ENCODE measurements at places on chromosomes 3 and 15.

DNA sequence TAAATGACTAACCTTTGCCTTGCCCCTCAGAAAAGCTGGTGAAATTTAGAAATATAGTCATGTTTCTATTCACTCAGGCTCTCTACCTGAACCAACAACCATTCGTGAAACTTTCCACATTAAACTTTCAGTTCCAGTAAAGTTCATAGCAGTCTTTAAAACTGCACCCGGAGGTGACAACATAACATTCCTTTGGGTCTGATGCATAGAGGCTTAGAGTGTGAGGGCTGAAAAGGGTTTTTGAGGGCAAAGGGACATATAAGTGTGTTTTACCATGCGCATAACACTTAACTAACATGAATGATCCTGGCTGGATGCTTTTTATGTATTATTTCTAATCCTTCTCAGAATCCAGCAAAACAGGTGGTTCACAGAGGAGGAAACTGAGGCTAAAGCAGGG is 471.7 kb upstream of the MCTP2 start:
- no peak for DNase-seq

GRCh38 chr3:120536642-120537041 is 59.5 kb upstream of the NDUFB4 start:
- DNase-seq: no peak

DNA sequence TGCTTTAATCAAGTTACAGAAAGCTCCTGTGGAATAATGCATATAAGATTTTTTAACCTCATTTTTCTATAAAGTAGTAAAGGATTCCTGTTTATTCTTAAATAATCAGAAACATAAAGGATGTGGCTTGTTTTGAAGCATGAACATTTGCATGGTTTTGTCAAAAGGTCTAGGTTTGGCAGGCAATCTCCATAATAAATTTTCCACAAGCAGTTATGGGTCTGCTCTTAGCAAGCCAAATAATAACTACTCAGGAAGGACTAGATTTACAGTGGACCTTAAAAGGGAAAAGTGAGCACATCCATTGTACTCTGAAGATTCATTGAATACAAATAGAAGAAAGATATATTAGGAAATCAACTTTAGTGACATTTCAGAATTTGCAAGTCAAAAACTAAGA is 407.3 kb upstream of the CBLB start:
- no peak for DNase-seq

GRCh38 chr3:10440684-10441083 is 64.7 kb downstream of the ATP2B2 start:
- DNase-seq: no peak

- no peak for DNase-seq
Measured at GRCh38 chr3:14413381-14414071, 11.1 kb downstream of the SLC6A6 start.

DNA sequence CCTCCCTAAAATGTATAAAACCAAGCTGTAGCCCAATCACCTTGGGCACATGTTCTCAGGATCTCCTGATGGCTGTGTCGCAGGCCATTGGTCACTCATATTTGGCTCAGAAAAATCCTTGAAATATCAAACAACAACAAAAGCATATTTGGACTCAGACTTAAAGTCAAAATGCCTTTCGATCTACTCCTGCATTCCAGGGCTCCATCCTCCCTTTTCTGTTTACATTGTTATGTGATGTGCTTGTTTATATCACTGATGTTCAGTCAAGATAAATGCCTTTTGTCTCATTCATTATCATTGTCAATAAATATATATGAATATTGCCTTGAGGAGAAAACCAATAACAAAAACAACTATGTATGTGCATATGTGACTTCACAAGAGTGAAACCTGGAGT is 31.7 kb downstream of the HGD start:
- no peak for DNase-seq

GRCh38 chr3:71703797-71704196 is 21.4 kb downstream of the EIF4E3 start:
- no peak for DNase-seq

DNA sequence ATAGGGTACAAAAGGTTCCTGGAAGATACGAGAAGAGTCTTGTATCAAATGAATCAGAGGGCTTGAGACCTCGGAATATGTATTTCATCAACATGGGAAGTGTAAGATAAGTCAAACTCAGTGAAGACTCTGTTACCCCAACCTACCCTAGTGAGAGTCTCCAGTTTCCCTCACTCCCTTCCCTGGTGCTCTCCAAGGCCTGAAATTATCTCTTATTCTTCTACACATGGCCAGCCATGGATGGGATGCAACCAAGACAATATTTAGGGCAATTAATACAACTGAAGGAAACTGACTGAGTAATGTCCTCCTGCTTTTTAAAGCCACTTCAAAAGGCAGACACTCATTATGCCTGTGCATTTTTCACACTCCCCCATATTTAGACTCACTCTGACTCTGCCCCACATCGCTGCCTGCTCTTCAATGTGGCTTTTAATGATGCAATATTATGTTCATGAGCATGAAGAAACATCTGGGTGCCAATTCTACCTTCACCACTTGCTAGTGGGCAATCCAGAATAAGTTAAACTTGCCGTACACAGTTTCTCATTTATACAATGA is 137.1 kb upstream of the THBS1 start:
- no peak for DNase-seq

DNA sequence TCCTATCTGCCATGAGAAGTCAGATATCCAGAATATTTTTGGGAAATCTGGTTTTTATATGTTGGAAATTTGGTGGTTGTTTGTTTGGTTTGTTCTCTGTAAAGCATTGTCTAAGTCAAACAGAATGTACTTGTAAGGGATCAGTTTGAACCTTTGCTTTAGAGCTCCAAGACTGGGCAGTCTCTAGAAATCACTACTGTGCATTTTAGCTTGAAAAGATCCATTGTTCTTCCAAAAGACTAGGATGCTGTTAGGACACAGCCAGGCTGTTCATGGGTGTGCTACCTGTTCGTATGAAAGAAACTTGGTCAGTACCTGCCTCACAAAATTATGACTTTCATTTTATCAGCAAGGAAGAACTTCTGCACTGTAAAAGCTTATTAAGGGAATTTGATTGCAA is 182.6 kb downstream of the WDR72 start:
- no peak for DNase-seq

- no peak for DNase-seq
Measured at GRCh38 chr3:187944390-187945179, 199.3 kb upstream of the BCL6 start.

- DNase-seq: no peak
Measured at GRCh38 chr3:33420966-33421365, 19.2 kb downstream of the UBP1 start.

- DNase-seq: no peak
Measured at GRCh38 chr15:95091444-95091843, 860.1 kb downstream of the MCTP2 start.

DNA sequence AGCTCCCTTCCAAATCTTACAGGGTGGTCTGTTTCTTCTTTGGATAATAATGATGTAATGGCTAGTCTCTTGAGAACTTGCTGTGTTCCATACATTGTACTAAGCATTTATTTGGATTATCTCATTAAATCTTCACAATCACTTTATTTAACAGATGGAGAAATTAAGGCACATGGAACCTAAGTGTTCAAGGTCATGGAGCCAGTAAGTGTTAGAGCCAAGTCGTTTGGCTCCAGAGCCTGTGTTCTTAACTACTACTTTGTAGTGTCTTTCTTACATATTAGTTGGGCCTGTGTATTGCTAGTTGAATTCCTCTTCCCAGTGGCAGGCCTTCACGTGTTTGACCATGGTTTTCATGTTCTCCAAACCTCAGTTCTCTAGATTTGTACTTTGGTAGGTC is 177.8 kb downstream of the ATG7 start:
- no peak for DNase-seq

DNA sequence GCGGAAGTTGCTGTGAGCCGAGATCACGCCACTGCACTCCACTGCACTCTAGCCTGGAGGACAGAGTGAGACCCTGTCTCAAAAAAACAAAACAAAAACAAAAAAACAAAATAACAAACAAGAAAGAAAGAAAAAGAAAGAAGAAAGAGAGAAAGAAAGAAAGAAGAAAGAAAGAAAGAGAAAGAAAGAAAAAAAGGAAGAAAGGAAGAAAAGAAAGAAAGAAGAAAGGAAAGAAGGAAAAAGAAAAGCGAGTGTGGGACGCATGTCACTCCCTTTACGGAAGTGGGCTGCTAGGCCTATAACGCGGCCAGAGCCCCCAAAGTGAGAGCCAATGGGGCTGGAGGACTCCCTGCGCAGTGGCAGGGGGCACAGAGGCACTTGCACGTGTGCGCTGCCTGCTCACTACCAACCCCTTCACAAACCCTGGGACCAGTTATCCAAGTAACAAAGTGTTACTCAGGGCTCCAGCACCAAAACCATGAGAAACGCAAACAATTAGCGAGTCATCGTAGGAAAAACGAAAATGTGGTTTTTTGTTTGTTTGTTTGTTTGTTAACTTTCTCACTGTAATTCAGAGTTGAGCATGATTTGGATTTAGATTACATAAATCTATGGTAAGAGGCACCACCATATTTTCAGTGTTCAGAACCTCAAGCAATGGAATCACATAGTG is 40.8 kb upstream of the ATP1B3 start:
- DNase-seq: no peak

DNA sequence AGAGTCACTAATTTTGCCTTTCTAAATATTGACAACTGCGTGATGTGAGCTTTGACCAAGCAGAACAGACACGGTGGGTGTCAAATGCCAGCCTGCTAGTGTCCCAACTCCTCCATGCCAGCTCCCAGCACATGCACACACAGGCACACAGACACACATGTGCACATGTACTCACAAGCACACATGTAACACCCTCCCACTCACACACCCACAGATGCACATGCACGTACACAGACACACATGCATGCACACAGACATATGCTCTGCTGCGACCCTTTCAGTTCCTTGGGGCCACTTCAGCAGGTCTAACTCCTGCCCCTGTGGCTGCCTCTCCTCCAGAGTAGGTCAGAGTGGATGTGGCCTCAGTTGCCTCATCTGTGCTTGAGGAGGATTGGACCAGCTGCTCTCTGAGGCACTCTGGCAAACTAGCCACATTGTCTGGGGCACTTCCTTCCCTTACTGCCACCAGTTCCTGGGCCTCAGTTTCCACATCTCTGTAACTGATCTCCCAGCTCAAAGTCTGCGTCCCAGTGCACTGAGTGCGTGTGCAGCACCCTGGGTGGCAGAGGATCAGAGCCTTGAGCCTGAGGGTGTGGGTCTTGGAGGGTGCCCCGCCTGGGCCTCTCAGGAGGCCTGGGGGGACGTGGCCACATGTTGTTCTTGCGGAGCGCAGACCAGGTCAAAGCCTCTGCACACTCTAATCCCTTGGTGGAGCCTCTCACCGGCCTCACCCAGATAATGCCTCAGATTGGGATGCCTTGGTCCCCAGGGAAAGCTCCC is 55.0 kb upstream of the PRR23E start:
- no peak for DNase-seq

DNA sequence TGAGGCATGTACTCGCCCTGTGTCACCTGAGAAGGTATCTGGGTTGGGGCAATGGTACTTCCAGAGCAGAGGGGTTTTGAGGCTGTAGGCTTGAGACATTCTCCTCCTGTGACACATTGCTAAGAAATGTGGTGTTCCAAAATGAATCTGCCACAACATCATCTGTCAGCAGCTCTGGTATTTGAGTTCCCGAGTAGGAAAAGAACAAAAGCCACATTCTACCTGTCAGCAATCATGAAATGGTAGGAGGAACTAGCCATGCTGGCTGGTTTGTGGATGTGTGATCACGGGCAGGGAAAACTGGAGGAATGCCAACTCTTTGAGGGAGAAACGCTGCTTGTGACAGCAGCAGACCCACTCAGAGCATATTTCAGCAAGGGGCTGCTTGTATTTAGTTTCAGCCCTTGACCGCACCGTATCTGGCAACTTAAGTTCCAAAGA is 579.4 kb upstream of the TBL1XR1 start:
- no peak for DNase-seq

- DNase-seq: no peak
Measured at GRCh38 chr3:6697722-6698121, 163.2 kb upstream of the GRM7 start.

- no peak for DNase-seq
Measured at GRCh38 chr15:89383365-89384175, 48.9 kb upstream of the POLG start.

GRCh38 chr3:155675094-155675493 is 69.8 kb downstream of the PLCH1 start:
- DNase-seq: no peak
